ENCODE measurements at places on chromosomes 7 and 10. TPM values are rescaled to one million over a fixed set of nuclear protein-coding genes. Genes with fewer than 3 reads are reported as not detected.

- no peak overlapping the region for H3K4me3 ChIP-seq
- DNase-seq, result no peak
- H3K36me3 ChIP-seq, result peaks cover 7% of the 10 kb centered on the region
- no peaks in the 10 kb centered on the region for H3K27me3 ChIP-seq
Observed at GRCh38 chr7:134045716-134046115, 81.4 kb upstream of the LRGUK start.

The PAX4 gene
- not detected for total RNA-seq

DNA sequence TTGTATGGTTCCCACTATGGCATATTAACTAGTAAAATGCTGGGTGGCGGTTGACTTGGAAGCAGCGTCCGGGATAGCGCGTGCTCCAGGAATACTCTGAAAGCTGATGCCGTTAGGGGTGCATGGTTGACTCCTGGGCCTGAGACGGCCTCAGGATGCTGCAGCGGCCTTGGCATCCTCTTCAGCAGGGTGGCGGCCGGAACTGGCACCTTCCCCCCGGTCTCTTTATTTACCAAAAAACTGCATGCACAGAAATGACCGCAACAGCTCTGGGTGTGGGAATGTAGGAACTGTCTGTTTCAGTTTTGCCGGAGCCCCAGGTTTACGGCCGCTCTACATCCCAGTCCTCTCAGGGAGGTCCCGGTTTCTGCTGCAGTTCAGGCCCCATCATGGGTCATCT, 28.8 kb downstream of the PFKP start:
- no peak for DNase-seq
- peaks cover 50% of the 10 kb centered on the region for H3K4me1 ChIP-seq
- no peaks in the 10 kb centered on the region for H3K27me3 ChIP-seq
- H3K27ac ChIP-seq, result no peak overlapping the region
- no peak overlapping the region for H3K4me3 ChIP-seq
- peaks cover 57% of the 10 kb centered on the region for H3K36me3 ChIP-seq

The C10orf95 gene
- 0.15 TPM for total RNA-seq

DNA sequence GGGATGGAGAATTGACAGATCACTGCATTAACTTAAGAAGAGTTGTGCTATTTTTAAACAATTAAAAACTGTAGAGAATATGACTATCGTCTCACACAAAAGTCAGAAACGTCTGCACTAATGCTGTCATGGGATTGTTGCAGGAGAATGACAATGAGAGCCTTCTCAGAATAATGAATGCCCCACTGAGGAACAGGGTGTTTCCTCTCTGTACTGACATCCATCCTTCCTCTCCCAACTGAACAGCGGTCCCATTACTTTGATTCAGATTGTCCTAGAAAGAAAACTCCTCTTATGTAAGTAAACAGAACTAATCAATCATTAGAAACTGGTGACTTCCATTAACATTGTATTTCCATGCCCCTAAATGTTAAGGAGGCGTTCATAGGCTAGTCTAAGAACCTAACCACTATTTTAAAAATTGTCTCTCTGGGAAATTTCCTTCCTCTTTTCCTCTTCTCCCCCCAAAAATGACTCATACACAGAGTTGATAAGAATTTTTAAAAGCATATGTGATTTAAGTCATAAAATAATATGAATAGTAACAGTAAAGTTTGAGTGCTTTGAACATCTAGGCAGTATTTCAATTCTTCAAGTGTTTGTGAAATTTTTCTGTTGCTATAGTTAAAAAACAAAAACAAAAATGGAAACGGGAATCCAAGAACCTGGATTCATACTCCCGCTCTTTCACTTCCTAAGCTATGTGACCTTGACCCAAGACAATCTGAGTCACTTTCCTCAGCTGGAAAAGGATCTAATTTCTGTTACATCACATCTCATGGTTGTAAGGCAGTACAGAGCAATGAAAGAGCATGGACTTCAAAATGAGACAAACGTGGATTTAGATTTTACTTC, 12.7 kb upstream of the MACC1 start:
- peaks cover 6% of the 10 kb centered on the region for H3K27me3 ChIP-seq
- DNase-seq, result no peak
- no peaks in the 10 kb centered on the region for H3K36me3 ChIP-seq
- no peak overlapping the region for H3K27ac ChIP-seq
- H3K4me3 ChIP-seq, result no peak overlapping the region
- no peaks in the 10 kb centered on the region for H3K4me1 ChIP-seq

The ACHE gene
- not detected for total RNA-seq

The UCN3 gene
- not detected for total RNA-seq

GRCh38 chr7:27345997-27346396, 103.4 kb downstream of the EVX1 start:
- H3K27me3 ChIP-seq, result peaks cover 14% of the 10 kb centered on the region
- no peaks in the 10 kb centered on the region for H3K36me3 ChIP-seq
- H3K4me3 ChIP-seq, result no peak overlapping the region
- no peak for DNase-seq
- no peak overlapping the region for H3K27ac ChIP-seq

DNA sequence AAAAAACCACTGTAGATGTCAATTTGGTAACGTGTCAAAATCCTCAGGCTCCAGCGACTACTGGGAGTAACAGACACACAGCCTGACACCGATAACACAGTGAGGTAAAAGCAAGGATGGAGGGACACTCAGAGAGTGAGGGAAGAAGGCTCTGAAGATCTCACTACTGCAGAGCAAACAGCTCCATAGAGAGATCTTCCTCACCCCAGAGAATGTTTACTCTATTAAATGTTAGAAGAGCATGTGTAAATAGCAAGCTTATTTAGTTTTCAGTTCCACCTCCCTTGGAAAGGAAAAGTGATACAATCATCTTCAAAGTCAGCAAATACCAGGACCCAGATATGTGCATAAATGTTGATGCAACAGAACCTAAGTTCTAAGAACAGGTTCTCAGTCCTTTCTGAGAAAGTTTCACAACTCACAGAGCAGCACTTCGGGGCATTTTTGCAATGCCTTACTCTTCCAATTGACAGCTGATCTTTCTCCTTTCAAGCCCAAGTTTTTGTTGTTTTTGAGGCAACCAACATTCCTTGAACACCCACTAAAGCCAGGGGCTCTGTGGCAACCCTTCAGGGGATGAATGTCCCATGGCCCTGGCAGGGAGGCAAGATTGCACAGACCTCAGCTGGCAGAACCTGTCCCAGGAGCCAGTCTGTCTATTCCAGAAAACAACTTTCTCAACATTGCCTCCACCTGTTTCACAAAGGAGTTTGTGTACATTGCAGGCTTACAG, 177.4 kb downstream of the SFMBT2 start:
- no peak overlapping the region for H3K4me3 ChIP-seq
- DNase-seq, result no peak
- H3K4me1 ChIP-seq, result peaks cover 8% of the 10 kb centered on the region

GRCh38 chr7:130880668-130881067, 146.7 kb upstream of the KLF14 start:
- H3K27ac ChIP-seq, result peak overlapping the region; percentile 53
- H3K36me3 ChIP-seq, result peaks cover 71% of the 10 kb centered on the region
- no peak overlapping the region for H3K4me3 ChIP-seq
- DNase-seq, result no peak
- H3K27me3 ChIP-seq, result no peaks in the 10 kb centered on the region
- H3K4me1 ChIP-seq, result peaks cover 42% of the 10 kb centered on the region

The AGR2 gene
- total RNA-seq, result not detected

DNA sequence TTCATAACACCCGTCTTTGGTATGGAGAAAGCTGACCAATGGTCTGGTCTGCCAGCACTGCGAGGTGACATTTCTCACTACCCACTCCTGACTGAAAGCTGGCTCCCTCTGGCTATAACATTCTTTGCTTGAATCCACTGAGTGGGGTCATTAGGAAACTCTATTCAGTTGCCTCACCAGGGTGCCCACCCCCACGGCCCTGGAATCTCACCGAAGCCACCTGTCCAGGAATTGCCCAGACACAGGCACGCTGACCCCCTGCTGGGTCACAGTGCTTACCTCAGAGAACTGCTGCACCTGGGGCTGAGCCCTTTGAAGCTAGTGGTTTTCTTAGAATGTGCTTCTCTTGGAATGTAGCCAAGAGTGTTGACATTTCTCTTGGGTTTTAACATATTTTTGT, 28.6 kb downstream of the HECW1 start:
- no peaks in the 10 kb centered on the region for H3K4me1 ChIP-seq
- peaks cover 27% of the 10 kb centered on the region for H3K27me3 ChIP-seq
- DNase-seq, result no peak
- no peak overlapping the region for H3K27ac ChIP-seq
- no peaks in the 10 kb centered on the region for H3K36me3 ChIP-seq

The LRRC17 gene
- total RNA-seq, result not detected

DNA sequence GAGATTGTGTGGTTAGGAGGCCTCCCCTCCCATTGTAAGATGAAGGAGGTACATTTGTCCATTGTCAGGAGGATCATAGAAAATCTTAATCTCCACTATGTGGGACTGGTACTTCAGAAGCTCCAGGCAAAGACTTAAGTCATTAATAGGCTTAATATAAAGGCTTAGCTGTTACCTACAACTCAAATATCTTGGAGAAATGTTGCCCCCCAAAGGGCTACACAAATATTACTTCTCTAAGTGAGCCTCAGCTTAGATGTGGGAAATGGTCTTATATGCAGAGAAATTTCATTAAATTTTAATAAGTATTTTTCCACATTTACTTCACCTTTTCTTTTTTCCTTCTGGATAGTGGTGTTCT, 27.2 kb downstream of the TAS2R41 start:
- peaks cover 10% of the 10 kb centered on the region for H3K36me3 ChIP-seq
- peaks cover 19% of the 10 kb centered on the region for H3K4me1 ChIP-seq
- H3K4me3 ChIP-seq, result no peak overlapping the region
- DNase-seq, result no peak
- H3K27me3 ChIP-seq, result no peaks in the 10 kb centered on the region

- H3K36me3 ChIP-seq, result peaks cover 2% of the 10 kb centered on the region
- H3K4me1 ChIP-seq, result peaks cover 45% of the 10 kb centered on the region
- peak; percentile 56 for DNase-seq
- H3K4me3 ChIP-seq, result peak overlapping the region; percentile 97
Observed at GRCh38 chr10:110209926-110210673, 2.7 kb downstream of the MXI1 start.

DNA sequence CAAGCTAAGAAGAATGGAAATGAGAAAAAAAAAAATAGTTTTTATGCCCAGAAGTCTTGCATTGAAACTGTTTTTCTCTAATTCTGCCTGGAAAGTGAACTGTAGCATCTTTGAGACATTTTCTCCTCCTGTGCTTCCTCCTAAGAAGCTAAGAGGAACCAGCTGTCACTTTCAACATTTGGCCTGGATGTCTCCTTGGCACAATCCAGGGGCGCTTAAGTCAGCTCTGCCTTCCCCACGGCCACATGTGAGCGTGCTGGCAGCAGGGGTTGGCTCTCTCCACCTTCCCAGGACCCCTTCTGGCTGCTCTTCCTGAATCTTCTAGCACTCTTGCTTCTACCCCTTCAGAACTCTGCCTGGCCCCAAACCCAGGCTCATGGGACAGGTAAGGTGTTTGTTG, 289.6 kb upstream of the ADARB2 start:
- H3K27me3 ChIP-seq, result no peaks in the 10 kb centered on the region
- no peak overlapping the region for H3K4me3 ChIP-seq
- DNase-seq, result no peak
- no peaks in the 10 kb centered on the region for H3K36me3 ChIP-seq
- no peaks in the 10 kb centered on the region for H3K4me1 ChIP-seq

The LRRC18 gene
- total RNA-seq, result not detected

The POLR2J2 gene
- 5.6 TPM for total RNA-seq

- H3K36me3 ChIP-seq, result no peaks in the 10 kb centered on the region
- H3K4me1 ChIP-seq, result no peaks in the 10 kb centered on the region
- H3K27me3 ChIP-seq, result peaks cover 5% of the 10 kb centered on the region
- no peak overlapping the region for H3K27ac ChIP-seq
- H3K4me3 ChIP-seq, result no peak overlapping the region
Observed at GRCh38 chr10:77604941-77605351, 32.7 kb downstream of the KCNMA1 start.

DNA sequence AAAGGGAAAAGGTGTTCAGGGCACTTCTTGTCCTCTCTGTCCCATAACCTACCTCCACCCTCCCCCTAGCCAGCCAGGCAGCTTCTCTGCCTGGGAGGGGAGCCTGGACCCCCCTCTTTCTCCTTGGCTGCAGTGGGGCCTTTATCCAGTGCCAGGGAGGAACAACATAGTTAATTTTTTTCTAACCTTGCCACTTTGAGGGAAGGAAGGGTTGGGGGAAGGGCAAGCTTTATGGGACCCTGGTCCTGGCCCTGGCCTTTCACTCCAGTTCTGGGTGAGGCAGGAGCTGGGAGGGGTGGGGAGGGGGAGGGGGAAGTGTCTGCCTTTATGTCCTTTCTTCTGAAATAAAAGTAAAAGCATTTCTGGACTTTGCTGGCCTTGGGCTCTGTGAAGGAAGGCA, 4.5 kb downstream of the VGF start:
- H3K4me1 ChIP-seq, result peaks cover 22% of the 10 kb centered on the region
- peaks cover 26% of the 10 kb centered on the region for H3K27me3 ChIP-seq
- H3K27ac ChIP-seq, result no peak overlapping the region
- no peak for DNase-seq
- peaks cover 15% of the 10 kb centered on the region for H3K36me3 ChIP-seq

The HOXA5 gene
- total RNA-seq, result not detected

The TMEM176B gene
- not detected for total RNA-seq

The GALNT17 gene
- total RNA-seq, result not detected
